ENCODE measurements at places on chromosomes 3 and 15.
A peak's percentile ranks its signal among the peaks of the same experiment; 100 is the strongest.

GRCh38 chr3:144104679-144105078 is 133.1 kb downstream of the DIPK2A start:
- DNase-seq: no peak

DNA sequence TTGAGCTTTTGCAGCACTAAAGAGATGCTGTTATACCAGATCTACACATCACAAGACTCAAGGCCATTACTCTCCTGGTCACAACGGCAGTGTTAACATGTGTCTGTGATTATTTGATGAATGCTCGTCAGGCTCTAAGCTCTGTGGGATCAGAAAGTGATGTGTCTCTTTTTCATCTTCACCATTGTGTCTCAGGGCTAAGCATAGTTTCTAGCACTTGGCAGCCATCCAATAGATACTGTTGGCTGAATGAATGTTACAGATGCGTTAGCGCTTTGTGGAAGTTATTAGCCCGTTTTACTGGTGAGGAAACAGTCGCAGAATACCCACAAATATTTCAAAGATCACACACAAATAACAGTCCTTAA is 1.2 kb upstream of the FAM81A start:
- DNase-seq: no peak

- peak; percentile 69 for DNase-seq
These were observed 59.6 kb upstream of the ZBTB38 start for GRCh38 chr3:141308588-141309218.

- no peak for DNase-seq
These were observed 51.9 kb downstream of the EPHB1 start for GRCh38 chr3:134846911-134847317.

- no peak for DNase-seq
These were observed 229.3 kb upstream of the ARPP21 start for GRCh38 chr3:35409991-35410390.

DNA sequence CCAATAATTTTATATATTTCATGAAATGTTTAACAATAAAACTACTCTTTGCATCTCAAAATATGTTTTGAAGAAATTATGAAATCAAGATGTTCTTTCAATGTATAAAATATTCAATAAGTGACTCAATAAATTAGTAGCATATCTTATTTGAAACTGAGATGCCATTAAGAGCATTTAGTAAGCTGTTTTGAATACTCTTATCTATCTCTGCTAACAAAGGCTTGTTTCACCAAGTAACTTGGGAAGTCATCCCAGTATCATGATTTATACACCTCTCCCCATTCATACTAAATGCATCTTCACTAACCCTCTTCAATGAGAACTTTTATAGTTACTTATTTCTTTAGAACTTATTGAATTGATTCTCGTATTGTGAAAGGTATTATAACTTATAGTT is 43.1 kb downstream of the TNIK start:
- no peak for DNase-seq

DNA sequence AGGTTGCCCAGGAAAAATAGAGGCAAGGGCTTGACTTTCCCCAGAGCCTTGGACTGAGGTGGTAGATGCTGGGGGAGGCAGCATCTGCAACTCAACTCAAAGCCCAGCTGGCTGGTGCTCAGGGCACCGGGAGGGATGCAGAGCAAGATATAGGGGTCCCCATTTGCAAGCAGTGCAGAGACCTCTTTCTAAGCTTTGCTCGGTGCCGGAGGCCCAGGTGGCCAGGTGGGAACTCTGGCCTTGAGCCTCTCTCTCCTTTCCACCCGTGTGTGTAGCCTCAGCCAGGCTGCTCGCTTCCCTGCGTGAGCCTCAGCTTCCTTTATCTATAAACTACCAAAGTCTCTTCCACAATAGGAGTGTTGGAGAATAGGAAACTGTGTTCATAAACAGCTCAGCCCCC is 36.5 kb downstream of the SLC6A6 start:
- no peak for DNase-seq

DNA sequence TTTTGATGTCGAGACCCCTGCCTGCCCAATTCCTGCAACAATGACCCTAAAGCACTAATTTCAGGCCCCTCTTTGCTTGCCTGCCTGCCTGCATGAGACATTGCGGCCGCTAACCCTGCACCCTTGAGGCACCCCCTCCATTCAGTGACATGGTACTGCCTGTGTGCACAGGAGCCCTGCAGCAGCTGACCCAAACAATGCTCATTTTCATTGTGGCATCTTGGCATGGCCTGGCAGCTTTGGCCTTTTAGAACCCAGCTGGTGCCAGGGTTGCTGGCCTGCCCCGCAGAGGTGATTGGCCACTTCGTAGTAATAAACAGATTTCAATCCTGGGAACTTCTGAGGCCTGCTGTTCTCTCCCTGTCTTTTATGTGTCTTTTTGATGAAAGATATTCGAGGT is 33.8 kb downstream of the SLCO3A1 start:
- DNase-seq: no peak

- no peak for DNase-seq
These were observed 13.0 kb upstream of the MYO5C start for GRCh38 chr15:52308446-52309153.

- DNase-seq: peak; percentile 89
These were observed 2.8 kb downstream of the C15orf39 start for GRCh38 chr15:75204340-75205063.

DNA sequence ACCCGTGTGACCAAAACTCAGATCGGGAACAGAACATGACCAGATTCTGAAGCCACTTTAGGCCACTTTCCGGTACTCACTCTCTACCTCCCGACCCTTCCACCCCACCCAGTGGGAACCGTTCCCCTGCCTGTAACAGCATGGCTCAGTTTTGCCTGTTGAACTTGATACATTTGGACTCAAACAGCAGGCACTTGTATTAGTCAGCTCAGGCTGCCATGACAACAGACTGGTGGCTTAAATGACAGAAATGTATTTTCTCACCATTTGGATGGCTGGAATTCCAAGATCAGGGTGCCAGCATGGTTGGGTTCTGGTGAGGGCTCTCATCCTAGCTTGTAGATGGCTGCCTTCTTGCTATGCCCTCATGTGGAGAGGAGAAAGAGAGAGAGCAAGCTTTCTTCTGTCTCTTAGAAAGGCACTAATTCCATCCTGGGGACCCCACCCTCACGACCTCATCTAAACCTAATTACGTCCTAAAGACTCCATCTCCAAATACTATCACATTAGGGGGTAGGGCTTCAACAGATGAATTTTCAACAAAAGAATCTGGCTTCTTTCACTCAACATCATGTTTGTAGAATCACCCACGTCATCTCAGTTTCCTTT is 9.3 kb upstream of the SSUH2 start:
- no peak for DNase-seq

DNA sequence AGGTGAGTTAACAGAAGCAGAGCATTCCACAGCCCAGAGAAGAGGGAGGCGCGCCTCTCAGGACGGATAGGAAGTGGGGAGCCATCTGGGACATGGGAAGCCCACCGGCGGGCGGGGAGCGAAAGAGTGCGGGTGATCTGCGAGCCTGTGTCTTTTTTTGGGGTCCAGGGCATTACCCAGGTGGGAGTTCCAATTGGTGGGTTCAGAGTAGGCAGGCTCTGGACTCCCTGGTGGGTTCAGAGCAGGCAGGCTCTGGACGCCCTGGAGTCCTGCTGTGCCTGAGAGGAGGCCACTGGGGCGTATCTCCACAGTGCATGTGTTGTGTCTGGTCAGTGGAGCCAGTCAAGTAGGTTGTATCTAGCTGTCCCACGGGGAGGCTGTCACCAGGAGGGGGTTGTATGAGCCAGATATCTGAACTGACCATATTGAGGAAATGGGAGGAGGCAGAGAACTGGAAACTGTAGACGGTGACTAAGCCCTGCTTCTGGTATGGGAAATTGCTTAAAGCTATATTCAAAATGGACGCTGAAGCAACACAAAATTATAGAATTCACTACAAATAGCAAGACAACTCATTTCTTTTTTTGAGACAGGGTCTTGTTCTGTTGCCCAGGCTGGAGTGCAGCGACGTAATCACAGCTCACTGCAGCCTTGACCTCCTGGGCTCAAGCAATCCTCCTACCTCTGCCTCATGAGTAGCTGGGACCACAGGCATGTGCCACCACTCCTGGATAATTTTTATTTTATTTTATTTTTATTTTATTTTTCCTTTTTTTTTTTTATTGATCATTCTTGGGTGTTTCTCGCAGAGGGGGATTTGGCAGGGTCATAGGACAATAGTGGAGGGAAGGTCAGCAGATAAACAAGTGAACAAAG is 34.5 kb upstream of the CHST2 start:
- DNase-seq: peak; percentile 5

GRCh38 chr3:100438623-100438974 is 37.3 kb downstream of the LNP1 start:
- no peak for DNase-seq

- peak; percentile 69 for DNase-seq
These were observed 9.7 kb upstream of the FBLN2 start for GRCh38 chr3:13539292-13539638.

DNA sequence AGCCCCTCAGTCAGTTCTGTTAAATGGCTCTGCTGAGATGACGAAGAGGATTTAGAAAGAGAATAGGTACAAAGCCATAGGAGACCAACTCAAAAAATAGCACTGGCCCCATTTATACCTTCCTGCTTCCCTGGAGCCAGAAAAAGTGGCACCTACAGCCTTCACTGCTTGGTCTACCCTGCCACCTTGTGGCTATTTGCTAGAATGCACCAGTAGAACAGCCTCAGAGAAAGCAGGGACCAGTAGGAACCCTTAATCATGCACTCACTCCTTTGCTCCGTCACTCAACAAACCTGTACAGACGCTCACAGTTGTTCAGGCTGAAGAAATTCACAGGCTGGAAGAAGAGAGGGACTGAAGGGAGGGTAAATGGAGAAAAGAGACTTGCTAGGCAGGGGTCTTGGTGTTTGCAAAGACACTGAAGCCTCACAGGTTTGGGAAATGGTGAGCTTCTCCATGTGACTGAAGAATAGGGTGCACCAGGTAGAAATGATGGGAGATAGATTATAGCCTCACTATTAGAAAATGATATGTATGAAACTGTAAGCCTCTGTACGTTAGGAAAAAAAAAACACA is 12.1 kb upstream of the RTP2 start:
- peak; percentile 74 for DNase-seq

GRCh38 chr3:50655009-50655830 is 19.5 kb upstream of the DOCK3 start:
- DNase-seq: no peak

GRCh38 chr3:31137718-31138465 is 243.4 kb upstream of the GADL1 start:
- no peak for DNase-seq

GRCh38 chr3:42725454-42725853 is 22.9 kb upstream of the HHATL start:
- DNase-seq: no peak

- DNase-seq: no peak
These were observed 26.3 kb upstream of the SLC28A2 start for GRCh38 chr15:45225506-45226273.

GRCh38 chr3:115930168-115930567 is 306.9 kb downstream of the GAP43 start:
- no peak for DNase-seq

- no peak for DNase-seq
These were observed 779 bp upstream of the CTNNB1 start for GRCh38 chr3:41198526-41198925.

GRCh38 chr3:124999317-124999716 is 56.5 kb downstream of the HEG1 start:
- no peak for DNase-seq

DNA sequence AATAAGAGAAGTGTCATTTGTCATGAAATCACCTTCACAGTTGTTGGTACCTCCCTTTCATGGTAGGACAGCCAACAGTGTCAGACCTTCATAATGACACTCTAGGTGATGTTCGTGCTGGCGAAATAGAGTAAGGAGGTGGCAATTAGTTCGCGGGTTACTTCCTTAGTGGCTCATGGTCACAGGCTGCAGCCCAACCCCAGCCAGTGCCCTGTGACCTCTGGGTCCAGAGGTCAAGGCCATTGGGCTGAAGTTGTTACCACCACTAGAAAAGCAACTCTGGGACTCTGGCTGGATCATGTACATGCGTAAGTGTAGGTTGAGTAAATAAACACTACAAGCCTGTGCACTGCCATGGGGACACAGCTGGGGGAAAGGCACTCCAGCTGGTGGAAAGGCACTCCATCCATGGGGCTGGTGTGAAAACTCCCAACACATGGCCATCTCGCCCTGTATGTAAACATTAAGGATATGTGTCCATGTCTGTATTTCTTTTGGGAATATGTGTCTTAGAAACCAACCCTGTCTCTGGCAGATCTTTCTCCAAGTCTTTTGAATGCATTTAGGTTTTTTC is 106.7 kb downstream of the RYK start:
- DNase-seq: no peak

- no peak for DNase-seq
These were observed 31.7 kb upstream of the CYP11A1 start for GRCh38 chr15:74399100-74399499.

DNA sequence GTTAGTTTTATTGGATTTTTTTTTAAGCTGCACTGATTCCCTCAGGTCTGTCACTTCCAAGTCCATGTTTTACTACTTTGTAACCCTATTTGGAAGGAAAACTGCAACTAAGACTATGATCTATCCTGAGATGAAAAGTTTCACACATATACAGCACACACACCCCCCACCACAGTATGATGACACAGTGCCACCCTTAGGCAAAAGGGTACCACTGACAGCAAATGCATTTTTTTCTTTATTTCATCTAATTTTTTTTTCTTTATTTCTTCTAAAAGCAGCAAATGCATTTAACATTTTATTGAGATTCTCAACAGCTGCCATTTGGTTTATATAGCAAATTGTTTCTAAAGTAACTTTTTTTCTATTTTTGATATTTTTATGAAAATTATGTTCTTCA is 21.2 kb downstream of the NGRN start:
- DNase-seq: peak; percentile 35

- no peak for DNase-seq
These were observed 16.5 kb upstream of the USP50 start for GRCh38 chr15:50562735-50563640.

DNA sequence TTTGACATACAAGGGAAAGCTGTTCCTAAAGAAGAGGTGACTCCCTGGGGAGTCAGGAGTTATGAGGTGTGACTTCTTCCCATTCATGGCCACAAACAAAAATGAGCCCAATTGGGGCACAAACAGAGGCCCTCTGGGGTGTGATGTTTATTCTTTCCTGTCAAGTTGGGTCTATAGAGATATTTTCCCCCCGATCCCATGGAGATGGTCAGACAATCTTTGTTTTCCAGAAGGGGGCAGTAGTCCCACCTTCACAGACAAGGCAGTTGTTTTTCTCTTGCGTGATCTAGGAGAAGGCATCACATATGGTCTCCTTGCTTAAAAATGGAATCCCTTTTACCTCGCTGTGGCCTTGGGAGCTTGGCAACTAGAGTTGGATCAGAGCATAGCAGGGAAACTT is 110.3 kb downstream of the MFSD1 start:
- no peak for DNase-seq

DNA sequence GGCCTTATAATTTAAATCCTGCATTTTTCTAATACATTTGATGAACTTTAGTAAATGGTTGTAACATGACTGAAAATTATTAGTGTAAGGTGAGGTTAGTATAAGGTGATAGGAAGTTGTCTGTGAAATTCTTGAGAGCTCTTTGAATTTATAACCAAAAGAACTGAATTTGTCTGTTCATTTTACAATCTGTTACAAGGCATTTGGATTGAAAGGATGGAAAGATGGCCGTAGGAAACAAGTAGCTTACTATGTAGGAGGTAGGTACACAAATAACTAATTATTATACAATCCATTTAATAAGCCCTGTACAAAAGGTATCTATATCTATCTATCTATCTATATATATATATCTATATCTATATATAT is 6.6 kb downstream of the DIPK2A start:
- no peak for DNase-seq

All from PC-9 (cell line).